Activated B cell treated with CpG ODN at 0.5 μM for 24 hours (primary cell): ENCODE measurements at places on chromosomes 16 and 17.

- H3K27me3 ChIP-seq = no peaks in the 10 kb centered on the region
- no peak overlapping the region for H3K4me3 ChIP-seq
- DNase-seq = no peak
- no peak overlapping the region for H3K27ac ChIP-seq
Observed at GRCh38 chr16:20767577-20767976, 3.8 kb downstream of the ACSM3 start.

DNA sequence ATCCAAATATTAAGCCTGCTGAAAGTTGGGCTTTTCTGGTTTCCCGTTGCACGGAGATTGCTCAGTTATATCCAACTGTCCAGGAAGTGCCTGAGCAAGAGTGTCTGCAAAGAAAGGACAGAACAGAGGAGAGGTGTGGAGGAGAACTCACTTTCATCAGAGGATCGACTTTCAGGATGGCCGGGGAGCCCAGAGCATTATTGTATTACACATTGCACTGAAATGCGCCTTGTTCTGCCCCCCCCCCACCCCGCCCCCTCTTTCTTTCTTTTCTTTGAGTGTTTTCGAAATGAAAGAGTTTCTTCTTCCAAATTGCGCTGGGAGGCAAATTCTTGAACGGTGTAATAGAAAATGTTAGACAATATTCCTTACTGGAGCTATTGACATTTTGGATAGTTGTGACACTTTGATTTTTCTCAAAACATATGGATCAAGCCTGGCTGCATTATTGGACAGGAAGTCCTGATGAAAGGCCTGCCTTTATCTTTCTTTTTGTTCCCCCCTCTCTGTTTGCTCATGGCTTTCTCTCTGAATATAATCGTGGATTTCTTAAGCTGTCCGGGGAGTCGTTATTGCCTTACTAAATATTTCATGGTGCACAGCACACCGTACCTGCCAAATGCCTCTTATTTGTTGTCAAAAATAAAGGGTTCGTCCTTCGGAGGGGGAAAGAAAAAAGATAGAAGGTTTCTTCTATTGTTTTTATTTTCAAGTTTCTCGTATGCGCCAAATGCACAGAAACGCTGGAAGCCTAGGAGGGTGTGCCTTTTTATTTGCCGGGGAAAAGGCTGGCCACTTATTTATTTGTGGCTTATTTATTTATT lies 110.8 kb downstream of the IRX3 start:
- no peak overlapping the region for H3K4me3 ChIP-seq
- no peaks in the 10 kb centered on the region for H3K4me1 ChIP-seq
- no peaks in the 10 kb centered on the region for H3K36me3 ChIP-seq
- no peak for DNase-seq

- no peak overlapping the region for H3K4me3 ChIP-seq
- DNase-seq = no peak
- peaks cover 6% of the 10 kb centered on the region for H3K27me3 ChIP-seq
- no peak overlapping the region for H3K27ac ChIP-seq
Observed at GRCh38 chr16:25395528-25395927, 137.9 kb upstream of the ZKSCAN2 start.

DNA sequence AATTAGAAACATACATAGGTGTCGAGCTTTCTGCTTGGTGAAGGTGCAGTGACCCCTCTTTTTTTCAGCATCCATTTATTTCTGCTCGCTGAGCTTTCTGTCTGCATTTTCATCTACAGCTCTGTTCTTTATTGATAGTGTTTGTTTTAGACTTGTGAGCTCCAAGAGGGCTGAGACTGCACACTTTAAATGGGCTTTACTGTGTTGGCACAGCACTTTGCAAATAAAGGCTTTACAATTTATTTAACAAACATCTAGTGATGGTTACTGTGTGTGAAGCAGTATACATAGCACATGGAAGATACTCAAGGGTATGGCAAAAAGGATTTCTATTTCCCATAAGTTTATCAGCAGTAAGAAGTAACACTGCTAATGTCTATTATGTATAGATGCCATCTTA lies 563.7 kb upstream of the HSBP1 start:
- peaks cover 3% of the 10 kb centered on the region for H3K27me3 ChIP-seq
- no peak overlapping the region for H3K4me3 ChIP-seq
- no peaks in the 10 kb centered on the region for H3K36me3 ChIP-seq
- no peaks in the 10 kb centered on the region for H3K4me1 ChIP-seq

GRCh38 chr16:67364600-67365235 lies 28.6 kb downstream of the TPPP3 start:
- peak overlapping the region; percentile 11 for H3K4me3 ChIP-seq
- H3K36me3 ChIP-seq = no peaks in the 10 kb centered on the region
- peak overlapping the region; percentile 43 for H3K27ac ChIP-seq
- H3K27me3 ChIP-seq = no peaks in the 10 kb centered on the region

DNA sequence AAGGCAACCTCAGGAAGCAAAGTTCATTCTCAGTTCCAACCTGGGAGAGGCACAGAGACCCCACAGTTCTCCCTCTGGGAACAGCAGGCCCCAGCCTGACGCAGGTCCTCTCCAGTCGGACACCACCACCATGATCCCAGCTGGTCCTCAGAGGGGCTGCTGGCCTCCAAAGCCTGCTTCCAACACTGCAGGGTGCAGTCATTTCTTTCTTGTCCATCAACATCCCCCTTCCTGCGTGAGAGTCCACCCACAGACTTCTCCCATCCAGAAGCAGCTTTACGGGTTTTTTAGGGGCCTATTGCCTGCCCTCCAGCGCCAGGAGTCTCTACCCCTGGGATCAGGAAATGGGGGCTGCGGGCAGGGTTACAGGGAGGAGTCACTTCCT lies 29.3 kb upstream of the TNRC6C start:
- no peak overlapping the region for H3K4me3 ChIP-seq
- no peaks in the 10 kb centered on the region for H3K36me3 ChIP-seq
- H3K27me3 ChIP-seq = peaks cover 43% of the 10 kb centered on the region
- DNase-seq = no peak
- H3K27ac ChIP-seq = no peak overlapping the region

DNA sequence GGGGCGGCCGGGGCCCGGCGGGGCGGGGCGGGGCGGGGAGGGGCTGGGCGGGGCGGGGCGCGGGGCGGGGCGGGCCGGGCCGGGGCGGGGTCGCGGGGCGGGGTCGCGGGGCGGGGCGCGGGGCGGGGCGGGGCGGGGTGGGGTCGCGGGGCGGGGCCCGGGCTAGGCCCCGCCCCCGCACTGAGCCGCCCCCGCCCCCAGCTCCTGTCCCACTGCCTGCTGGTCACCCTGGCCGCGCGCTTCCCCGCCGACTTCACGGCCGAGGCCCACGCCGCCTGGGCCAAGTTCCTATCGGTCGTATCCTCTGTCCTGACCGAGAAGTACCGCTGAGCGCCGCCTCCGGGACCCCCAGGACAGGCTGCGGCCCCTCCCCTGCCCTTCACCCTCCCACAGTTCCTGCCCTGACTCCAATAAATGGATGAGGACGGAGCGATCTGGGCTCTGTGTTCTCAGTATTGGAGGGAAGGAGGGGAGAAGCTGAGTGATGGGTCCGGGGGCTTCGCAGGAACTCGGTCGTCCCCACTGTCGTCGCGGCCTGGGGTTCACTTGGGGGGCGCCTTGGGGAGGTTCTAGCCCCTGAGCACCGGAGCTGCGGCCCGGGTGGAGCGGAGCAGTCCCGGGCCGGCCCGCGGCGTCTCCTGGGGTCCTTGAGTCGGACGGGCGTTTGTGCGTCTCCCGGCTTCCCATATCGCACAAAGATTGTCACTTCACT lies 795 bp upstream of the HBM start:
- H3K27ac ChIP-seq = no peak overlapping the region
- peaks cover 14% of the 10 kb centered on the region for H3K4me1 ChIP-seq
- H3K27me3 ChIP-seq = peaks cover 35% of the 10 kb centered on the region
- no peak for DNase-seq
- H3K36me3 ChIP-seq = no peaks in the 10 kb centered on the region

GRCh38 chr16:2244301-2244700 lies 7.1 kb downstream of the ECI1 start:
- no peak for DNase-seq
- H3K27me3 ChIP-seq = no peaks in the 10 kb centered on the region

DNA sequence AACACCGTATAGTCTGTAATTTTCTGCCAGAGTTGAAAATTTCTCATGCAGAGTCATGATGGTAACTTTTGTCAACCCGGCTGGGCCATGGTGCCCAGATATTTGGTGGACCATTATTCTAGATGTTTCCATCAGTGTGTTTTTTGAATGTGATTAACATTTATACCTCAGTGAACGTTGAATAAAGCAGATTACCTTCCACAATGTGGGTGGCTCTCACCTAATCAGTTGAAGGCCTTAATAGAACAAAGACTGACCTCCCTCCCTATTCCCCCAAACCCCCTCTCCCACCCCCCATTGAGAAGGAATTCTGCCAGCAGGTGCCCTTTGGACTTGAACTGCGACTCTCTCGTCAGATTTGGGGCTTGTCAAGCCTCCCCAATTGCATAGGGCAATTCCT lies 6.4 kb upstream of the CA5A start:
- H3K36me3 ChIP-seq = no peaks in the 10 kb centered on the region
- H3K4me3 ChIP-seq = no peak overlapping the region
- no peaks in the 10 kb centered on the region for H3K27me3 ChIP-seq
- peaks cover 16% of the 10 kb centered on the region for H3K4me1 ChIP-seq
- DNase-seq = no peak

GRCh38 chr17:6323626-6324356 lies 111.1 kb downstream of the AIPL1 start:
- H3K27me3 ChIP-seq = peaks cover 9% of the 10 kb centered on the region
- H3K4me3 ChIP-seq = no peak overlapping the region
- no peaks in the 10 kb centered on the region for H3K36me3 ChIP-seq

GRCh38 chr16:69463876-69464275 lies 39.5 kb downstream of the CYB5B start:
- no peak overlapping the region for H3K27ac ChIP-seq
- no peak for DNase-seq
- H3K4me3 ChIP-seq = no peak overlapping the region
- peaks cover 25% of the 10 kb centered on the region for H3K4me1 ChIP-seq
- H3K27me3 ChIP-seq = no peaks in the 10 kb centered on the region

- H3K36me3 ChIP-seq = peaks cover 51% of the 10 kb centered on the region
- DNase-seq = peak; percentile 30
- no peak overlapping the region for H3K4me3 ChIP-seq
Observed at GRCh38 chr17:1055751-1056645, 59.1 kb downstream of the TIMM22 start.

DNA sequence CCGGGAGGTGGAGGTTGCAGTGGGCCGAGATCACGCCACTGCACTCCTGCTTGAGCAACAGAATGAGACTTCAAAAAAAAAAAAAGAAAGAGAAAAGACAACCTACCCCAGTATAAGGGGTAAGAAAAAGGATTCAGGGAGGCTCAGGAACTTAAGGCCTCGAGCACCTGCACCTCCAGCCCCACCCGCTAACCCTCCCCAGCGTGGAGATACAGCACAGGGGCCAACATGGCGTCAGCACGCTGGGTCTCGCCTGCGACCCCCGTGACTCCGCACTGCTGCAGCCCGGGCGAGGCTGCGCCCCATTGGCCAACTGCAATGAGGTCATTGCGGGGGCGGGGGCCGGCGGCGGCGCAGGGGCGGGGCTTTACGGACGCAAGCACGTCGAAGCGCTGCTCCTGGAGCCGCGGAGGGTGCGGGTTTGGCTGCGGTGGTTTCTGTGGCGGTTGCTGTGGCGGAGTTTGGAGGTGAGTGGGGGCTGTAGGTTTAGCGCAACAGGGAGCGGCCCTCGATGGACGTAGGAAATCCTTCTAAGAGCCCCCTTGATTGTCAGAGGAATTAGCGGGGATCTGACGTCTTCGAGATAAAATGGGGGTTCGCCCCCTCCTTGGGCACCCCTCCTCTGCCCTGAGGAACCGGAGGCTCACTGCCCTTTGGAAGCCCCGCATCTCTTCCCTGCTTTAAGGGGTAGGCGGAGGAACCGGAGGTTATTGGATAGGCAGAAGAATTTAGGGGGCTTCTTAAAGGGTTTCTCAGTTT lies at the start of gene ATP6V0A1:
TSS of gene ATP6V0A1 (plus strand) at position 382 of the 759 bp plus-strand sequence. CDS start 2,017 bp downstream, outside the sequence.
- peak; percentile 88 for DNase-seq
- peaks cover 70% of the 10 kb centered on the region for H3K4me1 ChIP-seq
- no peaks in the 10 kb centered on the region for H3K27me3 ChIP-seq
- peak within 1 kb of the TSS; percentile 98 for H3K4me3 ChIP-seq
- peak within 1 kb of the TSS; percentile 95 for H3K27ac ChIP-seq

DNA sequence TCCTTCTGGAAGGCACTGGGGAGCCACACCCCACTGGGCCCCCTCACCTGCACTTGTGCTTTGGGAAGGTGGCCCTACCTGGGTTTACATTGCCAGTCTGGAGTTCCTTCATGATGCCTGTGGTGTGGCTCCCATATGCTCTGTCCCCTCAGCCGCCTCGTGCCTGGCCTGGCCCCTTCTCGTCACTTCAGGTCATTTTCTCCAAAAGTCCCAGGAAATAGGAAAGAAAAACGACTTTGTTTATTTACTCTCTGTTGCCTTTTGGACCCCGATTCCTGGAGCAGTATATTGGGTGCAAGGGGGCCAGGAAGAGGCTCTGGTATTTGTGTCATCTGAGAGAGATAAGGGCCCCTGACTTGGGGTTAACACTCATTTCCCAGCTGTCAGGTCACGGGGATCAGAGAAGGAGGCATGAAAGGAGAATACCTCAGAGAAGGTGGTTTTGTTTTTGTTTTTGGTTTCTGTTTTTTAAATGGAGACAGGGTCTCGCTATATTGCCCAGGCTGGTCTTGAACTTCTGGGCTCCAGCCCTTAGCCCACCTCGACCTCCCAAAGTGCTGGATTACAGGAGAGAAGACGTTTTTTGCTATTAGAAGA lies 4.7 kb downstream of the SOCS3 start:
- peaks cover 73% of the 10 kb centered on the region for H3K4me1 ChIP-seq
- peak overlapping the region; percentile 86 for H3K4me3 ChIP-seq
- no peaks in the 10 kb centered on the region for H3K27me3 ChIP-seq
- peaks cover 27% of the 10 kb centered on the region for H3K36me3 ChIP-seq

GRCh38 chr16:25796239-25796638 lies 104.5 kb downstream of the HS3ST4 start:
- H3K4me3 ChIP-seq = no peak overlapping the region
- no peaks in the 10 kb centered on the region for H3K36me3 ChIP-seq
- peaks cover 2% of the 10 kb centered on the region for H3K27me3 ChIP-seq
- H3K4me1 ChIP-seq = no peaks in the 10 kb centered on the region

GRCh38 chr17:81926451-81927151 lies 934 bp downstream of the MAFG start:
- peaks cover 33% of the 10 kb centered on the region for H3K4me1 ChIP-seq
- DNase-seq = peak; percentile 71
- H3K36me3 ChIP-seq = peaks cover 12% of the 10 kb centered on the region
- H3K27me3 ChIP-seq = peaks cover 7% of the 10 kb centered on the region

- H3K4me1 ChIP-seq = no peaks in the 10 kb centered on the region
- no peak overlapping the region for H3K27ac ChIP-seq
- no peaks in the 10 kb centered on the region for H3K27me3 ChIP-seq
- DNase-seq = no peak
Observed at GRCh38 chr16:8295513-8296237, 294.6 kb downstream of the TMEM114 start.

DNA sequence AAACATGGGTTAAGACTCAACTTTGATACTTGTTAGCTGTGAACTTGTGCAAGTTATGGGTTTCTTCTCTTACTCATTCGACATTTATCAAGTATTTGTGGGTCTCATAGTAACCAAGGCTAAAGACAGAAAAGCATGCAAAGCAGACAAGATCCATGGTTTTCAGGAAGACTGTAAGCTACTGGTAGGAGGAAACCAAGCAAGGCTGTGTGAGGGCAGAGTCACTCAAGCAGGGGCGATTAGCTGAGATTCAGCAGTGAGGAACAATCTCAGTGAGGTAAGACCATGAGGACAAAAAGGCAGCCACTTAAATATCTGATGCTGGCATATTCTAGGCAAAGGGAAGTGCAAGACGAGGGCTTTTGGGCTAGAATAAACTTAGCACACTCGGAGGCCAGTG lies 29.5 kb downstream of the MBTD1 start:
- no peak for DNase-seq
- peaks cover 41% of the 10 kb centered on the region for H3K4me1 ChIP-seq
- peaks cover 8% of the 10 kb centered on the region for H3K36me3 ChIP-seq
- no peaks in the 10 kb centered on the region for H3K27me3 ChIP-seq
- peak overlapping the region; percentile 21 for H3K27ac ChIP-seq
- H3K4me3 ChIP-seq = peak overlapping the region; percentile 3
